ENCODE measurements at places on chromosomes 16 and 17. TPM values are rescaled to one million over a fixed set of nuclear protein-coding genes. Genes with fewer than 3 reads are reported as not detected.

GRCh38 chr16:57855188-57855587 lies 52.9 kb upstream of the KIFC3 start:
- no peak for DNase-seq

DNA sequence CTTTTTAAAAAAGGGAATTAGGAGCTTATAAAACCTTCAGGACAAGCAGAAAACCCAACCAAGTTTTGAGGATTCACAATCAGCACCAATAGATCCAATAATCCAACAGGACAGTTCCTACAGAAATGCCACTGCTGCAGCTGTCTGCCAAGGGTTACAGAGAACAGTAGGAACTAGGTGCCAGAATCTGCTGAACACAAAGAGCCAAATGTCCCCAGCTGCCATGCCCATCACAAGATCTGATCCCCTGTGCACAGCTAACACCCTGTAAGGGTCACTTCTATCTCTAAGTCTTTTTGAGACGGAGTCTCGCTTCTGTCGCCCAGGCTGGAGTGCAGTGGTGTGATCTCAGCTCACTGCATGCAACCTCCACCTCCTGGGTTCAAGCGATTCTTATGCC lies 262.3 kb downstream of the STX8 start:
- no peak for DNase-seq

The PSMD3 gene
- 95.3 TPM for total RNA-seq

The KRTAP3-1 gene
- total RNA-seq = not detected

- DNase-seq = peak; percentile 38
Observed at GRCh38 chr17:79769570-79770506, 8.1 kb upstream of the CBX2 start.

The PRAC1 gene
- not detected for total RNA-seq

GRCh38 chr16:866252-866896 lies 65.8 kb upstream of the GNG13 start:
- DNase-seq = no peak

DNA sequence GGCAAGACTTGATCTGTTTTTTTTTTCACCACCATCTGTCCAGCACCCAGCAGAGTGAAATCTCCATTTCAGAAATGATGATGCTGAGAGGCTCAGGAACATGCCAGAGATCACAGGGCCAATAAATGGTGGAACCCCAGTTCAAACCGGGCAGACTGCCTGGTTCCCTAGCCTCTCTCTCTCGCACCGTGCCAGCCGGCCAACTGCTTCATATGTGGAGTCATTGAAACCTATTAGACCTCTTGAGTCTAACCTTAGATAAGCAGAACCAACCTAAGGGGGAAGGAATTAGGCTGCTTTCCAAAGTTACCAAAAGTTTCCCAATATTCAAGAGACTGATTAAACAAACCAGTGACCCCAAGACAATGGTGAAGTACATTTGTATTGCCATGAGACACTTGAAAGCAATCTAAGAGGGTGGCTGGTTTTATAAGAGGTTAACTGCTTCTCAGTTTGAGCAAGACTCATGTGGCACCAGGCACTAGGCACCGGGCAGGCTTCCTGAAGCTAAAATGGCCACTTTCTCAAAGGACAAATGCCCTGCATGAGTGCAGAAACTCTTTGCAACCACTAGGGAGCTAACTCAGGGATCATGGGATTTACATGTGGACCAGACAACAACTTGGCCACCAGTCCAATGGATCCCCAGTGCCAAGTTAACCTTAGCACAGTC lies 18.4 kb downstream of the TOX3 start:
- DNase-seq = no peak

The AOC3 gene
- total RNA-seq = 0.44 TPM

The TERB1 gene
- total RNA-seq = 0.26 TPM

The CFAP97D1 gene
- not detected for total RNA-seq

The POLR3K gene
- 14.8 TPM for total RNA-seq

The MT4 gene
- total RNA-seq = not detected

DNA sequence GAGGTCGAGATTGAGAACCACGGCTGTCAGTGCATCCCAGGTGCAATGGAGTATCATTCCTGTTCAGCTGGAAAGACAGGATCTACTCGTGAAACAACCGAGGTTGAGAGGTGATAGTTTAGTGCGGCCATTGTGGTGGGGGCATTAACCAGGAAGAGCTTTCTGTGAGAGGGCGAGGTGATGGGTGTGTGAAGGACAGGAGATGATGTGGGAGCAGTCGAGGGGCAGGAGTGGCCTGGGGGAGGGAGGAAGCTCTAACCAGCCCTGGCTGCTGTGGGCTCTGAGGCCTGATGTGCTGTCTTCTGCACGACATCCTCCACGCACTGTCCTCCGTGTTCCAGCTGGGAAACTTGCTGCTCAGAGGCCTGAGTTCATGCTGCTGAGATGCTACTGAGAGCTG lies 22.0 kb downstream of the GOSR2 start:
- DNase-seq = no peak

The CCL8 gene
- total RNA-seq = not detected

The C17orf58 gene
- total RNA-seq = 12.9 TPM

DNA sequence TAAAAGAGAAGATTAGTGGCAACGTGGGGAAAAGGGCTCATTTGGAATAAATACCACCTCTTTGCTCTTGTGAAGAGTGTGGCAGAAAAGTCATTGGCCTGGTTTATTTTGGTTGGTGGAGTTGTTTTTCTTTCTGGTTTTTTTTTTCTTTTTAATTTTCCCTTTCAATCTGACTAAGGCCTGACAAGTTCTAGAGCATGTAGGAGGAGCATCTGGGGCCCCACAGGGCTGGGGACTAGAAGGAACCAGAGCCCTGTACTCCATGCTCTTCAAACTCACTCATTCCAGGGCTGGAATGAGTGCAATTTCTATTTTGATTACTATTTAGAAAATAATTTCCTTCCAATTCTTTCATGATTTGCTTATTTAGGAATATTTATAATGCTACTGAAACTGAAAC lies 13.3 kb downstream of the IRX5 start:
- no peak for DNase-seq

DNA sequence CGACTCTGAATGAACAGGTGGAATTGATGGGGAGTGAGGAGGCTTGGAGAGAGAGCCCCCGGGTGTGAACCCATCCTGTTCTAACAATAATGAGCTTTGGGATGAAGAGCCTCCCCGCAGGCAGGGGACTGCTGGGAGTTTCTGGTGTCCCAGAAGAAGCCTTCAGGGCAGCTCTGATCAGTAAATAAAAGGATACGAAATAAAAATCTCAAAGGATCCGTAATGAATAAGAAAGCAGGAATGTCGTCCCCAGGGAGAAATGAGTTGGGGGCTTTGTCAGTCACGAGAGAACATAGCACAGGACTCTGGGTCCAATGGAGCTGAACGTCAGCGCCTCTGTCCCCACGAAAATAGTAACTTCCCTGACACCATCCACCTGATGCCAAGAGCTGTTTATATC lies 113.4 kb downstream of the PITPNC1 start:
- no peak for DNase-seq
